NCI-H1694 (cell line): ENCODE measurements at places on chromosomes 16 and 17.
A peak's percentile ranks its signal among the peaks of the same experiment; 100 is the strongest.

- no peak for DNase-seq
Observed at GRCh38 chr16:84484579-84485254, 19.7 kb downstream of the MEAK7 start.

DNA sequence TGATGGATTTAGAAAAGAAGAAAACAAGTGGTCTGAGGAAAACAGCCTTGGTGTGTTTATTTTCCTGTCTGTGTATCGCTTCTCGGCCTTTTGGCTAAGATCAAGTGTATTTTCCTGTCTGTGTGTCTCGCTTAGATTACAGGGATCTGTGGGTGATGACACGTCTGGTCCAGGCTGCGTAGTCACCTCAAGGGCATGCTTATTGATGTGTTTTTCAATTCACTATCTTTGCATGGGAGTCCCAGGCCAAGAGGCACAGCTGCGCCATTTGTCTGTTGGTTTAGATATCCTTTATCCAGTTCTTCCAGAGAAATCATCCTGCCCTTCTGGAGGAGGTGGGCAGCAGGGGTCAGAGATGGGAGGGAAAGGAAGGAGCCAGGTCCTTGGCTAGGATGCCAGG, 47.1 kb upstream of the STH start:
- DNase-seq = no peak

DNA sequence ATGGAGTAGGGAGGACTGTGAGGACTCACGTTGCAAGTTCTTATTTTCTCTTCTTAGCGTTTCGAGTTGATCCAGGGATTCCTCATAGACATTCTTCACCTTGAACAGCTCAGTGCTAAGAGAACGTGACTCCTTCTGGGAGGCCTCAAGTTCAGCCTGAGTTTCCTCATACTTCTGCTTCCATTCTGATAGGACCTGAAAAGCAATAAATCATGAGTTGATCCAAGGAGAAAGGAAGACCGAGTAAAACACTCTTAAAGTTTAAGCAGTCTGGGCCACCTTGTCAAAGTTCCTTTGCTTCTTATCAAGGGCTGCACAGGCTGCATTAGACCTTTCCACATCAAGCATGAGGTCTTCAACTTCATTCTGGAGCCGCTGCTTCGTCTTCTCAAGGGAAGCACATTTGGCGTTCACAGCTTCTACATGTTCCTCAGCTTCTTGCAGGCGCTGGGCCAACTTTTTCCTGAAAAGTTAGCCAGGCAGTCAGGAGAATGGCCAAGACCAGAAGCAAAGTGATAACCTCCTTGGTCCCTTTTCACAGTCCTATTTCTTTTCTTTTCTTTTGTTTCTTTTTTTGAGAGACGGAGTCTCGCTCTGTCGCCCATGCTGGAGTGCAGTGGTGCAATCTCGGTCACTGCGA, 23.8 kb upstream of the MYH13 start:
- no peak for DNase-seq

DNA sequence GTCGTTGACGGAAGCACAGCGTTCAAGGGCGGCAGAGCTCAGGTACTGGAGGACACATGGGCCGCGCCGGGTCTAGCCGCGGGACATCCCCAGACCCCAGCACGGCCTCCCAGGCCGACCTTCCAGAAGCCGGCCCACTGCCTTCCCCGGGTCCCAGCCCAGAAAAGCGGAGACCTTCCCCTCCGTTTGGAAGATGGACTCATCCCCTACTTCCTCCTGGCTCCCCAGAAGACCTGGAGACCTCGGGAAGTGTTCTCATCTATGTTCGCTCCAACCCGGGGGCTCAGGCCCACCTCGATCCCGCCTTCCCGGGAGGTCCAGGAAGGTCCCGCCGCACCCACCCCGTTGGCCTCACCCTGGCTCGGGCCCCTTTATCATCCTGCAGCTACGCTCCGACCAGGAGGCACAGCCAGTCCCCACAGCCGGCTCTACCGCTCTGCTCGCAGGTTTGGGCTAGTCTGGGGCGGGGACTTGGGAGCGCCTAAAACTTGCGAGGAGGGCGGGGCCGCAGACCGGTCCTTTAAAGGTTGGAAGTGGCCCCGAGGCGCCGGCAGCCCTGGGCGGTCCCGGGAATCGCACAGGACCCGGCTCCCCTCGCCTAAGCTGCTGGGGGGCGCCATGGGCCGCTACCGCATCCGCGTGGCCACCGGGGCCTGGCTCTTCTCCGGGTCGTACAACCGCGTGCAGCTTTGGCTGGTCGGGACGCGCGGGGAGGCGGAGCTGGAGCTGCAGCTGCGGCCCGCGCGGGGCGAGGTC, at the start of gene ALOX12:
Gene ALOX12, plus strand, starts transcription at position 550 of the 756 bp plus-strand sequence. Its CDS starts 69 bp downstream, at position 619.
- no peak for DNase-seq

GRCh38 chr17:34614698-34615097, 35.3 kb downstream of the TMEM132E start:
- DNase-seq = no peak

DNA sequence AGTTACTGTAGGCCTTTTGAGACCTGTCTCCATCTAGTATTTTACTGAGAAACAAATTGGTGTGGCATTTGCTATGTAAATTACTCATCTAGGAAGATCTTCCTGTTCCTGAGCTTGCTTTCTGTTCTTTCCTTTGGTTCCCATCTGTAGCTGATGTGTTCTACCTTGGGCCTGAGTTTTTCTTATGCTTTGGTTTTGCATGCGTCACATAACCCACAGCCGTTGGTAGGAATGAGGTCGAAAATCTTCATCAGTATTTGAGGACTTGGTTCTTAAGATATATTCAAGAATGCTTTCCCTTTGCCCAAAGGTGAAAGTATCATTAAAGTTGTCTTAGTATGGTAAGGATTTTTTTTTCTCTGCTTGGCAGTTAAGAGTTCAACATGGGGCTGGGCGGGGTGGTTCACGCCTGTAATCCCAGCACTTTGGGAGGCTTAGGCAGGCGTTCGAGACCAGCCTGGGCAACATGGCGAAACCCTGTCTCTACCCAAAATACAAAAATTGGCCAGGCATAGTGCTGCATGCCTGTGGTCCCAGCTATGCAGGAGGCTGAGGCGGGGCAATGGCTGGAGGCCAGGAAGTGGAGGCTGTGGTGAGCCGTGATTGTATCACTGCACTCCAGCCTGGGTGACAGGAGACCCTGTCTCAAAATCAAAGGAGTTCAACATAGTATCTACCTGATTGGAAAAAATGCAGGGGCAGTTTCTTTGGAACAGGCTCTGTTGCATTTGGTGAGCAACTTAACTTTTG, 28.8 kb downstream of the IST1 start:
- no peak for DNase-seq

GRCh38 chr16:63703612-63704011, 1418.3 kb downstream of the CDH11 start:
- DNase-seq = no peak

- no peak for DNase-seq
Observed at GRCh38 chr16:81932668-81933067, 78.6 kb downstream of the SDR42E1 start.

DNA sequence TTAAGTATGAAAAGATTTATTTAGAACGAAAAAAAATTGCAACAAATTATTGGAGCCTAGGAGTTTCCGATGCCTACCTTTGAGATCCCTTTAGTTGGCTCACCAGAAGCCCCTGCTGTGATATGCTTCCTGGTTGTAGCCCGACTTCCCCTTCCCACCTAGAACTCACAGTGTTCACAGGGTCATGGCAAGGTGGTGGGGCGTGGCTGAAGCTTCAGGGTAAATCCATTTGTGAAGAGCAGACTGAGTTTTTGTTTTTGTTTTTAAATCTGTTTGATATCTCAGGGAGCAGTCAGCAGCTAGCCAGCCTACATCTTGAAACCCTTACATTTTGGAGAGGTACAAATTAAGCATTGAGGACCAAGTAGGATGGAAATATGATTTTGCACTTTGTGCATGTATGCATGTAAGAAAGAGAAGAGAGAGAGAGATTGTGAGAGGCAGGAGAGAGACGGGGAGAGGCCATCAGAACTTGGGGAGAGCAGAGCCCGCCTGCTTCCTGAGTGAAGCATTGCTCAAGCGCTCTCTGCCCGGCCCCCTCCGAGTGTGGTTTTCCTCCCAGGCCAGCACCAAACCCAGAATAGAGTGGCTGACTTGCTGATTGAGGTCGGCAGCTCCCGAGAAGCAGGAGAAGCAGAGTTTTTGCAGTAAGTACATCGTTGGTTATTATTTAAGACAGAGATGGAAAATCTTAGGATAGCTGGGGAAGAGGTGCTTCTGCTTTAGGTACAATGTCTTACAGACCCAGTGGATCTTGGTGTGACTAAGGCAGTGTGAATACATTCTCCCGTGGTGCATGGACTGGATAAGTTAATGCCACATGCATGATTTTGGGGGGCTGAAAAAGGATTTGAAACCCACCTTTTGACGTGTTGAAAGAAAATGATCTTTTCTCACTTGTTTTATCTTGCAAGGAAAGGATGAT, 64.2 kb downstream of the SPECC1 start:
- no peak for DNase-seq

GRCh38 chr16:84774810-84775209, 45.0 kb upstream of the CRISPLD2 start:
- no peak for DNase-seq

DNA sequence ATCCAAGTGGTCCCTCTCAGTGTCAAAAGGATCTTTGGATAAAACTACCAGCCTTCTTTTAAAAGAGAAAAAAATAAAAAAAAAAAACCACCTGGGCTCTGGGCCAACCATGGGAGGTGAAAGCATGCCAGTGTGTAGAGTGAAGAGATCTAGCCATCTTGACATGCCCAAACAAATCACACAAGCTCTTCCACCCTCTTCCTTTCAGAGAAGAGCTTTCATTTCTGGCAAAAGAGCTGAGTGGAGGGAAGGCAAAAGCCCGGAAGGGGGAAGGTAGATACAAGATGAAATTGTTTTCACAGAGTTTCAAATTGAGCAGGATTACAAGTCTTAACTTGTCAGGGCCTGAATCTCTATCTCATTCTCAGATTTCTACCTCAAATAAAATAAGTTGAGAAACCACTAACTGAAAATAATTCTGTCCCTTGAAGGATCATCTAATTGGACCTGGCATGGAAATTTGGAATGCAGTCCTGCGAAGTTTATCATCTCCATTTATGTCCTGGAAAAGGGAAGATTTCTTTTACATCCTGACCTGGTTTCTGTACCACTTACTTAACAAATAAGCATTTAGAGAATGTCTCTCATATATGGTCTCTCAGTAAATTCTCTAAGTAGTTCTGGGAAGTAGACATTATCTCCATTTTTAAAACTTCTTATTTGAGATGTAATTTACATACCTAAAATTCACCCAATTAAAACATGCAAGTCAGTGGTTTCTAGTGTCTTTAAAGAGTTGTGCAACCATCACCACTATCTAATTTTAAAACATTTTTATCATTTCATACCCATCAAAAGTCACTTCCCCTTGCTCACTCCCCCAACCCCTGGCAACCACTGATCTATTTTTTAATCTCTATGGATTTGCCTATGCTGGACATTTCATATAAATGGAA, 93.7 kb downstream of the TANGO6 start:
- peak; percentile 23 for DNase-seq

- peak; percentile 82 for DNase-seq
Observed at GRCh38 chr17:39576187-39576586, 31.5 kb downstream of the NEUROD2 start.

GRCh38 chr17:42122371-42123303, at the start of gene HSPB9:
Gene HSPB9, plus strand, starts transcription at chr17:42122804. Its CDS starts 47 bp downstream, at chr17:42122851.
- DNase-seq = no peak

- no peak for DNase-seq
Observed at GRCh38 chr16:83666449-83666848, 141.3 kb upstream of the HSBP1 start.

DNA sequence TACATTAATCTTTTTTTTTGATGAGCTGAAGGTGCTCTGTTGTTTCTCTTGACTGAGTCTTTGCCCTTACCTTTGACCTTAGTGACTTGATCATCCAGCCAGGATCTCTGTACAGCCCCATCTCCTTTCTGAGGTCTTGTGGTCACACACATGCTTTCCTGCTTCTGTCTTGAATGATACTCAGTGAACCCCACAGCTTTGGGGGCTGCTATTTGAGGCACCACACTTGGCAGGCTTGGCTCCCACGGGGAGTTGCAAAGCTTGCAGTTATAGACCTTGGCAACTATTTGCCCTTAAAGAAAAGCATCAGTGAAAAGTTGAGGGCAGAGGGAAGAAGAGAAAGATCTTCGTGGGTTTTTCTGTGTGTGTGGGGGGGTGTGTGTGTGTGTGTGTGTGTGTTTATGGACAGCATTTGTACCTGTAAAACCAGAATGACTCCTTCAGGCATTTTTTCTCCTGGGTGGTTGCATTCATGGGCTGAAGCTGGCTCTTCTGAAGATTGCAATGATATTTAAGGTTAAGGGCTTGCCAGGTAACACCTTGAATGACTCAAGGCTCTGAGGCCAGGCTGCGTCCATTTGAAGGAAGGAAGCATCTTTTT, 101.6 kb downstream of the MSI2 start:
- no peak for DNase-seq

DNA sequence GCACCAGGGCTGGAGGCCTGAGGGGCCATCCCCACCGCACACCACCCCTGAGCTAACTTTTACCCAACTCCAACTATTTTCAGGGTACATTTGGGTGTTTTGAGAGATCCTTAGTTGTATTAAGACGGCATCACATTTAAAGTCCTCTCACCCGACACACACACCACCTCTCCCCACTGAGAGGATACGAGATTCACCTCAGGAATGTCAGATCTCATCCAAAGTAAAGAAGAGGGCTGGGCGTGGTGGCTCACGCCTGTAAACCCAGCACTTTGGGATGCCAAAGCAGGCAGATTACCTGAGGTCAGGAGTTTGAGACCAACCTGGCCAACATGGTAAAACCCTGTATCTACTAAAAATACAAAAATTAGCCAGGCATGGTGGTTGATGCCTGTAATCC, 88.4 kb downstream of the RBFOX3 start:
- DNase-seq = no peak

- DNase-seq = no peak
Observed at GRCh38 chr16:11329071-11329491, 16.2 kb upstream of the RMI2 start.

DNA sequence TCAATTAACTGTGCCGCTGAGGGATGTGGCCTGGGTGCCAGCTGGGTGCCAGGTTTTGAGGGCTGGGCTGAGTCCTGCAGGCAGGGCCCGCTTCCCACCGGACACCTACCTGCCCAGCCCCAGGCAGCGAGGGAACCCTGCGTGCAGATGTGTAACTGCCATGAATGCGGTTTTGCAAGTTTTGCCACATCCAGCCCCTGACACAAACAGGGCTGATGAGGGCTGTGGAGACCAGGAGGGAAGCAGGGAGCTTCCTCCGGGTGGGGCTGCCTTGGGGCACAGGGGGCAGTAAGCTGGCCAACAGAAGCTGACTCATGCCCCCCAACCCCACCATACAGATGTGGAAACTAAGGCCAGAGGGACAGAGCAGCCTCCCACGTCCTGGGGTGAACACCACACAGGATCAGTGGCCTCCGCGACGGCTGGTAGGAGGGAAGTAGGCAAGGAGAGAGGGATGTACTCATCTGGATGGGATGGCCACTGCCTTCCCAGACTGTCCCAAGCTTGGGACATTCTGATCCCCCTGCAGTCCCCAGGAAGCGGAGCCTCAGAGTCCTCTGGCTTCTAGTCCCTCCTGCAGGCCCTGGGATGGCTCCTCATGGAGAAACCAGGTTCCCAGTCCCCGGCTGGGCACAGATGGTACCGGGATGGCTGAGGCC, 1.6 kb downstream of the UBALD1 start:
- DNase-seq = no peak
